ENCODE measurements at places on chromosomes 16 and 17. TPM values are rescaled to one million over a fixed set of nuclear protein-coding genes. Genes with fewer than 3 reads are reported as not detected.
A peak's percentile ranks its signal among the peaks of the same experiment; 100 is the strongest.

DNA sequence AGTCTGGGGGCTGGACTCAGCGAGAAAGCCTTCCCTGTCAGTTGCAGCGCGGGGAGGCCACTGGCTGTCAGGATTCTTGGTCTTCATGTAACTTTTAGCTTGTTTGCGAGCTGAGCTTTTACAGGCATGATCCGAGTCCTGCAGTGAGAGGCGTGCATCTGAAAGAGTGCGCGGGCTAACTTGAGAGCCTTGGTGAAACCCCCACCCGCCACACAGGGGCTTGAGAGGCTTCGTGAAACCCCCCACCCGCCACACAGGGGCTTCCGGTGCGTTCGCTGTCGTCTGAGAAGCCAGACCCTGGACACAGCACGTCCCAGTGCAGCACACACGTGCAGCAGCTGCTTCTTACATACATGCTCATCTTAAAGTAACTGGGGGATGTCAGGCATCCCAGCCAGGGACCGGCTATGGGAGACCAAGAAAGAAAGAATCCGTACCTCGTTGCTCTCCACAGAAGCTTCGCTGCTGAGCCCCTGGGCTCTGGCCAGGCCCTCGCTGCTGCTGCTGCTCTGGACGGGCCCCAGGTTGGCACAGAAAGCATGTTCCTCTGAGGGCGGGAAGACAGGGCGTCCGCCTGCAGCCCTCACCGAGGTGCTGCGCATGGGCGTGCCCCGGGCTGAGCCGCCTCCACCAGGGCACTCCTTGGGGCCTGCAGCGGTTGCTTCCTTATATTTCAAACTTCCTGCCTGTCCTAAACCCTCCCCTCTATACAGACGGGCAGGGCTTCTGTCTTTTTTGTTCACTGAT, 7.8 kb downstream of the NUDT16L1 start:
- H3K27ac ChIP-seq = no peak overlapping the region
- H3K27me3 ChIP-seq = no peaks in the 10 kb centered on the region
- DNase-seq = no peak
- H3K4me1 ChIP-seq = no peaks in the 10 kb centered on the region
- H3K36me3 ChIP-seq = peaks cover 15% of the 10 kb centered on the region
- H3K4me3 ChIP-seq = no peak overlapping the region

RASD1 gene
- 50.1 TPM for total RNA-seq

DNA sequence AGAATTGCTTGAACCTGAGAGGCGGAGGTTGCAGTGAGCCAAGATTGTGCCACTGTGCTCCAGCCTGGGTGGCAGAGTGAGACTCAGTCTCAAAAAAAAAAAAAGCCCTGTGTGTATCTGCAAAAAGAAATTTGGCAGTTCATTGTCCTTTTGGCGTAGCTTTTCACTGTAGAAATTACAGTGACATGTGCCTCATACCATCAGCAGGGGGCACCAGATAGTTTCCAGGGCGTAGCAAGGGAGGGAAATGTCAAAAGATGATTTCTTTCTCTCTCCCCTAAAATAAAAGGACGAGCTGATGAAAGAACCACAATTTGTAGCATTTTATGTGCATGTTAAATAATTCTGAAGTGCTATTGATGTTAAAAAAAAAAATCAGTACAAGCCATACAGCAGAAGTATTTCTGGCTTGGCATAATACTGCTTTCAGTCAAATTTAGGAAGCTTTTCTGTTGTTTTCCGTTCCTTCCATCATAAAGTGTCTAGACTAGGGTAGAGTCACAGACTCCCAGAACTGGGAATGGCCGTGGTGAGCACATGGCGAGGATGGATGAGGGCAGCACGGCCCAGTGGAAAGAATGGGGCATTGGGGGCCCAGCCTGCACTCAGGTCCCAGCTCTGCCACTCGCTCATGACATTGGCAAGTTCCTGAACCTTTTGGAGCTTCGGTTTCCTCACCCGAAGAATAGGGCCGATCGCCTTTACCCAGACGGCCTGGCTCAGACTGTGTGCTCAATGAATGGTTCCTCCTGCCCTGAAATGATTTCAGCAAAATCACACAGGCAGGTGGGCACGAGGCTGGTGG, 59.8 kb upstream of the RPH3AL start:
- H3K4me3 ChIP-seq = no peak overlapping the region
- no peak for DNase-seq
- H3K4me1 ChIP-seq = no peaks in the 10 kb centered on the region
- no peaks in the 10 kb centered on the region for H3K36me3 ChIP-seq

RNF43 gene
- not detected for total RNA-seq

- no peaks in the 10 kb centered on the region for H3K36me3 ChIP-seq
- DNase-seq = no peak
- no peaks in the 10 kb centered on the region for H3K27me3 ChIP-seq
- H3K4me3 ChIP-seq = no peak overlapping the region
These were observed 68.1 kb downstream of the TMEM132E start for GRCh38 chr17:34647511-34647910.

- H3K27me3 ChIP-seq = no peaks in the 10 kb centered on the region
- no peaks in the 10 kb centered on the region for H3K4me1 ChIP-seq
- no peak overlapping the region for H3K4me3 ChIP-seq
- peak; percentile 94 for DNase-seq
- H3K27ac ChIP-seq = no peak overlapping the region
These were observed 14.4 kb downstream of the NTAN1 start for GRCh38 chr16:15041271-15042004.

DNA sequence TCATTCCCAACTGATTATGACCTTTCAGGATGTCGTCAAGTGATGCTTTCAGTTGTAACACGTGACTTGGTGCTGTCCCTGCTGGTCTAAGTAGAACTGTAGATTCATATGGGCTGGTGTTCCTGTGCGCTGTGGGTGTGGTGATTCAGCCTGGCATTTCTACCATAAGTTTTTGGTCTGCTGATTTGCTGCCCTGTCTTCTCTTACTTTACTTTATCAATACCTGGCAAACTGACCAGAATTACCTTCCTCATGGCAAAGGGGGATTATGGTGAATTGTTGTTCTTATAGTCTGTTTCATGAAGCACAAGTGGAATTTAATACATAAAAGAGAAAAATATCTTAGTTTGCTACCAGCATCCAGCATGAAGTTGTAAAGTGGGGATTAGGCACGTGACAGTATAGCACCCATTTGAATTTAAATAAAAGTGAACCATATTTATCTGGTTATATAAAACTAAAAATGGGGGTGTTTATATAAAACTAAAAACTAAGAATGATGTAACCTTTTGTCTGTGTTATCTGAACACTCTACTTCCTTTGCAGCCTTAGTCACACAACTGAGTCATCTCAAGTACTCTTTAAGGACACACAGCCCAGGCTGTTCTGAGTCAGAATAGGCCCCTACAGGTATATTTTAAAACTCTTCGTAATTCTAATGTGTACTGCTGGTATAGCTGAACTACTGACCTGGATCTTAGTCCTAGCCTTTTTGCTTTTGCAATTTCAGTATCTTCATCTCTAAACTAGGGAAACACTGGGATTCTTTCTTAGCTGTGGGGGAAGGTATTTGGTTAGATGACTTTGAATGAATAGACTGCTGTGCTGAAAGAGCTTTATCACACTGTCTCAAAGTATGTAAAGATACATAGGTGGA, 28.3 kb downstream of the TTC19 start:
- H3K36me3 ChIP-seq = peaks cover 7% of the 10 kb centered on the region
- no peaks in the 10 kb centered on the region for H3K27me3 ChIP-seq
- no peaks in the 10 kb centered on the region for H3K4me1 ChIP-seq

- peaks cover 7% of the 10 kb centered on the region for H3K4me1 ChIP-seq
- DNase-seq = no peak
- no peak overlapping the region for H3K27ac ChIP-seq
- H3K27me3 ChIP-seq = no peaks in the 10 kb centered on the region
- H3K36me3 ChIP-seq = no peaks in the 10 kb centered on the region
- H3K4me3 ChIP-seq = no peak overlapping the region
These were observed 27.8 kb downstream of the GRIN2A start for GRCh38 chr16:10154389-10154788.

SMIM36 gene
- not detected for total RNA-seq

DNA sequence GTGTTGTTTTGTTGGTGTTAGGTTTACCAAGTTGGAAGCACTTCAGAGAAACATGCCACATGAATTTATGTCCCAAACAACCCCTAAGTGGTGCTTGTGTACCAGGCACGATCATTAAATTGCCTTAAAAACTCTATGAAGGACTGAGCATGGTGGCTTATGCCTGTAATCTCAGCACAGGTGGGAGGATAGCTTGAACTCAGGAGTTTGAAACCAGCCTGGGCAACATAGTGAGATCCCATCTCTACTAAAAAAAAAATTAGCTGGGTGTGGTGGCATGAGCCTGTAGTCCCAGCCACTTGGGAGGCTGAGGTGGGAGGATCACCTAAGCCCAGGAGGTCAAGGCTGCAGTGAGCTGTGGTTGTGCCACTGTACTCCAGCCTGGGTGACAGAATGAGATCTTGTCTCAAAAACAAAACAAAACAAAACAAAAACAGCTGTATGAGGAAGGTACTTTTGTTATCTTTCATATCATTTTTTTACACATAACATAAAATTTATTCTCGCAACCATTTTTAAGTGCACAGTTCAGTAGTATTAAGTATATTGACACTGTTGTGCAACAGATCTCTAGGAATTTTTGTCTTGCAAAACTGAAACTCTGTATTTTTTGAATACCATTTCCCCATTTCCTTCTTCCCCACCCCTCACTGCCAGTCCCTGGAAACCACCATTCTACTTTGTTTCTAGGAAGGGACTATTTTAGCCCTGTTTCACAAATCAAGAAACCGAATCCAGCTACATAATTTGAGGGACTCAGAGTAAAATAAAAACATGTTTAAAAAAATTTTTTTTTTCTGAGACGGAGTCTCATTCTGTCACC, 14.3 kb upstream of the RBBP6 start:
- no peak for DNase-seq
- H3K36me3 ChIP-seq = no peaks in the 10 kb centered on the region
- H3K4me3 ChIP-seq = no peak overlapping the region

All from aorta (tissue), 5 donors.